GM12865 (cell line): ENCODE measurements at places on chromosomes 1 and 21.

- DNase-seq, result peak; percentile 63
Measured at GRCh38 chr21:42238185-42238934, 19.4 kb downstream of the ABCG1 start.

- DNase-seq, result peak; percentile 40
Measured at GRCh38 chr1:65083263-65083896, 64.6 kb upstream of the AK4 start.

GRCh38 chr1:224092601-224093000 is 21.3 kb upstream of the FBXO28 start:
- DNase-seq, result no peak

- no peak for DNase-seq
Measured at GRCh38 chr1:234253732-234254131, 119.5 kb upstream of the COA6 start.

DNA sequence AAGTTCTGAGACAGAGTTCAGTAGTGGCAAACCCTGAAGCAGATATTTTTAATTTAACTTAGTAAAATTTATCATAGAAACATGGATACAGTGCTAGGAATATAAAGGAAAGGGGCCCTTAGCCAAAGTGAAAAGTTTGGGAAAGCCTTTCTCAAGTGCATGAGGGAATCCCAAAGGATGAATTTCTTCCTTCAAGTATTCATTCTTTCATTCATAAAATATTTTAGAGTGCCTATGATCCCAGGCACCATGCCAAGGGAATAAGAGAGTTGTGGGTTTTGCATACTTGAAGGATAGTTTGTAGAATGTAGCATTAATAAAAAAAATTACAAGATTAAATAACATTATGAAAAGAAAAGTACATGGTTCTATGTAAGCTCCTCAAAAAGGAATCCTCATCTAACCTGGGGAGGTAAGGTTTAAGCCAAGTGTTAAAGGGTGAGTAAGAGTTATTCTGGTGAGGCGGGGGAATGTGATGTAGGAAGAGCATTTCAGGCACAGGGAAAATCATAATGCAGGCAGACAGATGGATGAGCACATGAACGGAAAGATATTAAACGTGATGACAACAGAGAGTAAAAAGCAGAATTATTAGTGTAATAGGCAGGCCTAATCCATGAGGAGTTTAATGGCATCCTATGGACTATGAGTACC is 40.4 kb upstream of the NTNG1 start:
- no peak for DNase-seq

GRCh38 chr1:164823486-164824279 is 264.7 kb downstream of the PBX1 start:
- DNase-seq, result no peak

GRCh38 chr1:31666263-31666963 is 21.7 kb upstream of the PEF1 start:
- DNase-seq, result no peak

DNA sequence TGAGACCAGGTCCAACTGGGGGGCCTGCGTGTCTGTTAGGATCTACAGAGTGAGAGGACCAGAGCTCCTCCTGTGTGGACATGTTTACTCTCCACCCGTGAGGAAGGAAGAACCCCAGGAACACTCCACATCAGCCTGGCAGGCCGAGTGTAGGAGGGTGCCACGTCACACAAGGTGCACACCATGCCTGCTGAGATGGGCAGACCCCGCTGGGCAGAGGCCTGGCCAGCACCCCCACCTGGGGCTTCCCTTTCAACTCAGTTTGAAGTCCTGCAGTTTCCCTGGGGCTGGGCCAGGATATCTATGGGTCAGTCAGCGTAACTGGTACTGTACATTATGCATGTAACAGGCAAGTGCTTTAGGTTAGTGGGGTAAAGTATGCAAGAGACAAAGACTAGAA is 30.1 kb upstream of the PCBP3 start:
- DNase-seq, result no peak

DNA sequence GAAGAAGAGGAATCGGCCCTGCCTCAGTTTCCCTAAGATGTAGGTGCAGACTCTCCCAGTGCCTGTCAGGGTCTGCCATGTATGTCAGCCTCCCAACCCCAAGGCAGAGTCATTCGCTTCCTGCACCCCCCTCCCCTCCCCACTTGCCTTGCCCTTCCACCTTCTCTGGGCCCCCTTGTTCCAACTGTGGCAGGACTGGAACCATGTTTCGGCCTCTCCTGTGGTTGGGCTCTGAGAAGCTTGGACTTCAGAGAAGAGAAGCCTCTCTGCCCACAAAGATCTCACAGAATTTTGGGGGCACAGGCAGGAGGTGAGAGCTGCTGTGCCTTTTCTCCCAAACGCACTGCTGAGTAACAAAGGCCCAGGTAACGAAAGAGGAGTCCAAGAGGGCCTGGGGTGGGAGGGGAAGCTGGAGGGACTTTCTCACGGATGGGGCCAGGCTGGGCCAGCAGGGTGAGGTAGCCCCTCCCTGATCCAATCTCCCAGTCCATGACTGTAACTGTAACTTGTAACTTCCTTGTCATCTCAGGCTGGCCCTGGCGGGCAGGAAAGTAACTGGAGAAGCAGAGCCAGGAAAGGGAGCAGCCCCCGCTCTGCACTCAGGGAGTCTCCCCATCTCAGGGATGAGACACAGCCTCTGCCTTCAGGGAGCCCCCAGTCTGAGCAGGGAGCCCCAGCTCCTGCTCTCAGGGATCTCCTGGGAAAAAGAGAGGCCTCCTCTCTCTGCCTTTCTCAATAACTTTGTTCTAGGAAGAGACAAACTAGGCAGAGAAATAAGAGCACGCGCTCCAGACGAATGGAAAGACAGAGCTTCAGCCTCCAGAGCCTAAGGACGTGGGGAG is 11.3 kb downstream of the CRABP2 start:
- no peak for DNase-seq

DNA sequence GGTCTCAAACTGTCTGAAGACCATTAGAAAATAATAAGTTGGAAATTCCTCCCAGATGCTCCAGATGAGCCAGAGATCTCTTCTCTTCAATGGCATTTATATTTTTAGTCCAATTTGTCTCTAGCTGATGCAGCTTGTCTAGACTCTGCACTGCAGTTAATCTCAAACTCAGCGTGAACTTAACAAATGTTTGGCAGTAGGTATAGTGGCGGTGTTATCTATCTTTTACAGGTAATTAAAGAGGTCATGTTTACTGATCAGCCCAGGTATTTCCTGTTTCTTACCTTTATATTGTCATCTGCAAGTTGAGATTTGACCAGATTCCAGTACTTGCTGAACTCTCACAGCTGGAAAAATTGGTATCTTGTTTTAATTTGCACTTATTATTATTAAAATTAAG is 1024.5 kb upstream of the ADGRL2 start:
- no peak for DNase-seq

GRCh38 chr1:168717906-168718891 is 10.8 kb downstream of the DPT start:
- no peak for DNase-seq

DNA sequence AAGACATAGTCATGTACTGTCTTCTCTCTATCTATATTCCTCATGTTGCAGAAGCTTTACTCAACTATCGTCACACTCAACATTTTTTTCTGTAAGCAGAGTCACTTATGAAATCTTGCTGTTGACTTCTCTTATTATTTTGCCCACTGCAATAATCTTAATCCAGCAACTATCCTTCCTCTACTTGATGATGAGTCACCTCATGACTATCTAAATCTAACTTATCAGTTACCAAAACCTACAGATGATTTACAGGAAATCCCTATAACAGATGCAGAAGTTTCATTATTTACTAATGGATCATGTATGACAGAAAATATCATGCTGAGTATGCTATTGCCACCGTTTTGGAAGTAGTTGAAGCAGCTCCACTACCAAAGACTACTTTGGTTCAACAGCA is 378.9 kb downstream of the DUSP10 start:
- DNase-seq, result no peak

GRCh38 chr21:46080171-46081021 is 17.5 kb upstream of the COL6A2 start:
- DNase-seq, result no peak

DNA sequence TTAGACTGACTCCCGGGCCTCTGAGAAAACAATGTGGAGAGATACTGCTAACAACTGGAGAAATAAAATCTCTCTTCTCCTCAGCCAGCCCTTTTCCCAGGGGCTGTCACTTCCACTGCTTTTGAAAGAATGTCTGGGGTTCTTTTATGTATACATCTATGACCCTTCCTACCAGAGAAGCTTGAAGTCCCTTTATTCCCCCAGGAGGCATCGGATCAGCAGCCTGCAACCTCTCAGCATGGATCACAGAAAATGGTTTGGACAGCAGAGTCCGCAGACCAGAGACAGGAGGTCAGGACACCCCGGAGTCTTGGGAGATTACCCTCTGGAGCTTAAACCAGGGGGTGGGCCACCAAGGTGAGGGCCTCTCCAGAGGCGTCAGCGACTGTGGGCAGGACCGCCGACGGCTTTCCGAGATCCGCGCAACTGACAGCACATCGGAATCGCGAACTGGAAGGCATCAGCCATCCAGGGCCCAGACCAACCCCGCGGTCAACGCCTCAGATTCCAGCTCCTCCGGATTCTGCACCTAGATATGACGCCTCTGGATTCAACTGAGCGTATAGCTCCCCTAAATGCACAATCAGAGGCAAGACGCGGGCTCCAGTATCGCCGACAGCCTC is 1.0 kb downstream of the EPHA10 start:
- no peak for DNase-seq

DNA sequence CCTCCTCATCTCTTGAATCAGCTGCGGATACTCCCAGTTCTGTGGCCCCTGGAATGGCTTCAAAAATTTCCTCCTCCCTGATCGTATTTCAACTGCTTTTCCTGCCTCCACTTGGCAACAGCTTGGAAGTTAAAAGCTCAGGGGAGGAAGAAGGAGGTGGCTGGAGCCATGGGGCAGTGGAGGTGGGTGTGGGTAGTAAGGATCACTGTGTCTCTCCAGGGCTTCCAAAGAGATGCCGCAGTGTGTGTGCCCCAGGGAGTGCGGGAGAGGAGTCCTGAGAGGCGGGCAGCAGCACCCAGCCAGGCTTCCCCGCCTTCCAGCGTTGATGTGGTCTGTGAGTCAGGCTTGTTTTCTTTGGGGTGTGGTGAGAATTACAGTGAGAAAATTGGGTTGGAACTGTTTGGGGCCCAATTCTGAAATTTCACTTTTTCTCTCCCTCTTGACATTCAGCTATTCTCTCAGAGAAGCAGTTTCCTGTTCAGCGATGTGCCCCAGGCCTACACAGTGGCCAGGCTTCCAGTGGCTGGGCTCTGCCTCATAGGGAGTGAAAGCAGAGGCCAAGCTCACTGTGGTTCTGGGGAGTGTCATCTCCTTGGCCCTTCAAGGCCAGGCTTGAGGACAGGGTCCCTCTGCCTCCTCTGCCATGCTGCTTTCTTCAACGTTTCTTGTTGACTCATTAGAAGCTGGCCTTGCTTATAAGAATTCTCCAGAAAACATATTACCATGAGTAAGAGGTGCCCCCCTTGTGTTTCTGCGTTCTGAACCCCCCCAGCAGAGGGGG is 69.0 kb downstream of the PGM1 start:
- no peak for DNase-seq

DNA sequence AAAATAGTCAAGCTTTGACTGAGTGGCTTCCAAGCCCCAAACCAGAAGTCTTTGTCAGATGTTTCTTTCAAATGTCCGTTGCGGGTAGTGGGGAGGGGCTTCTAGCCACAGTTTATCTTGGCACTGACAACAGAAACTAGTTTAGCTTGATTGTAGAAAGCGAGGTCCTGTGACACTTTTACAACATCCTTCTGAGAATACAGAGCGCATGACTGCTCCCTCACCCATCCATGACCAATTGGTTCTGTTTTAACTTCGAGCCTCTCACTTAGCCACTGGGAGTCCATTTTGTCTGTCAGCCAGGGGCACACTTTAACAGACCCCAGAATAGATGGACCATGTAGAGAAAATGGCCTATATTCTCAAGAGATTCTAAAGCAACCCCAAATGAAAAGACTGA is 199.2 kb upstream of the ST6GALNAC5 start:
- DNase-seq, result peak; percentile 60

DNA sequence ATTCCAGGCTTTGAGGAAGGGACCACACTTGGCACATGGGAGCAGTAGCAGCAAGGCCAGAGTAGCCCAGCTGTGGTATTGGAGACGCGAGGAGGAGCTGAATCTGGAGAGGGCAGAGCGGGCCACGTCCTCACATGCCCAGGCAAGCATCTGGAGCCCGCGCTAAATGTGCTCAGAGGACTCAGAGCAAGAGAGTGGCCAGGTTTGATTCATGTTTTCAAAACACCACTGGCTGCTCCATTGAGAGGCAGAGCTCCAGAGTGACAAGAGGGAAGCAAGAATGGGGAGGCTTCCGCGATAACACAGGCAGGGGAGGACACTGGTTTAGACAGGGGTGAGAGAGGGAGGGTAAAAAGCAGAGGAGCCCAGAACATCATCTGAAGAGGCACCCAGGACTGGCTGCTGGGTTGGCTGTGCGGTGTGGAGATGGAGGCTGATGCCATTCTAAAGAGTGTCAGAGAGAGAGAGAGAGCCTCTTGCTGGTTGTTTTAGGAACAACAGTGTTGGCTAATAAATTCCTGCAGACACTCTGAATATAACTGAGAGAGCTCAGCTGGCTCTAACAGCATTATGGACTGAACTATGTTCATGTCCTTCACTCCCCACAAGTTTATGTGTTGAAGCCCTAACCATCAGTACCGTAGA is 32.3 kb downstream of the RCAN1 start:
- peak; percentile 56 for DNase-seq

GRCh38 chr1:40313329-40313957 is 3.6 kb downstream of the COL9A2 start:
- DNase-seq, result peak; percentile 69

- no peak for DNase-seq
Measured at GRCh38 chr1:223226271-223226670, 83.2 kb upstream of the TLR5 start.

DNA sequence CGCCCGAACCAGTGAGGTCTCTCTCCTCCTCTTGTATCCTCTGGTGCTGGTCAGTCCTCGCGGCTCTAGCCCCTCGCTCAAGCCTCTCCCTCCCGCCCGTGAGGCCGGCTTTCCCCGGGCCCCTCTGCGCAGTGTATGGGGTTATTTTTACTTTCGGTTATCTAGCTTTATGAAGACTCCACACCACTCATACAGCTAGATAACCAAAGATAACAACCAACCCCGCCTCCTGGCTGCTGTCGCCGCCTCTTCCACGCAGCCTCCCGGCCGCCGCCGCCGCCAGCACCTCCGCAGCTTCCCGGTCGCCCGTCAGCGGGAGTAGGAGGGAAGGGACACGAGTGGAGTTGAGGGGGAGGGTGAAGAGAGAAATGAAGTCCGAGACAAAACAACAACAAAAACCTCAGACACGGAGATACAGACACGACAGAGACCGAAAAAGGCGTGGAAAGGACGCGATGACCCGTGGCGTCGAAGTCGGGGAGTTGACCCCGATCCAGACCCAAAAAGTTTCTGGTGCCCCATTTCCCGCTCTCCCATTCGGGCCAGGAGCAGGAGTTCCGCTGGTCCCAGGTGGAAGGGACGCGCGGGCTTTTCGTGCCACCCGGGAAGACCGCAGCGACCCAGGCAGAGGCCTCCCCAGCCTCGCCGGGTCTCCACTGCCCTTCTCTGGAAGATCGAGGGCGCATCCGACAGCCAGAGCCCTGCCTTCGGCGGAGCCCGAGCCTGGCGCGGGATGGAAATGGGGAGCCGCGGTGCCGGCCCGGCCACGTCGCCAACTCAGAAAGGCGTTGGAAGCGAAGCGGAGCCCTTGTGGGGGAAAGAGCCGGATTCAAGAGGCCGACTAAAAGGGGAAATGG is 51.4 kb downstream of the RHBG start:
- peak; percentile 67 for DNase-seq

GRCh38 chr1:30756545-30757351 is 826 bp downstream of the LAPTM5 start:
- DNase-seq, result peak; percentile 76

GRCh38 chr1:19232524-19232846 is 18.8 kb downstream of the EMC1 start:
- no peak for DNase-seq

GRCh38 chr1:57894315-57894714 is 470.5 kb upstream of the DAB1 start:
- DNase-seq, result no peak

GRCh38 chr21:46063734-46064680 is 33.9 kb upstream of the COL6A2 start:
- no peak for DNase-seq
